ENCODE measurements at places on chromosomes 1 and 21. TPM values are rescaled to one million over a fixed set of nuclear protein-coding genes. Genes with fewer than 3 reads are reported as not detected.

Gene LIN28A
- total RNA-seq, result not detected

Gene CNST
- 28.5 TPM for total RNA-seq

GRCh38 chr1:47579809-47580208, 142.0 kb downstream of the FOXD2 start:
- DNase-seq, result no peak

Gene FAM151A
- total RNA-seq, result not detected

GRCh38 chr1:2014741-2015735, 4.1 kb upstream of the GABRD start:
- DNase-seq, result no peak

Measured in activated CD4-positive, alpha-beta T cell treated with anti-CD3 and anti-CD28 coated beads, Interleukin-2, amount 10 ng/mL, durations not matched to agents 24 days and 14 days (primary cell).